Ovary (tissue), 10 donors: ENCODE measurements at places on chromosomes 4 and X.

- DNase-seq, result no peak
Observed at GRCh38 chrX:103197721-103198306, 17.1 kb upstream of the BEX4 start.

- no peak for DNase-seq
Observed at GRCh38 chr4:41202820-41203568, 11.3 kb downstream of the APBB2 start.

DNA sequence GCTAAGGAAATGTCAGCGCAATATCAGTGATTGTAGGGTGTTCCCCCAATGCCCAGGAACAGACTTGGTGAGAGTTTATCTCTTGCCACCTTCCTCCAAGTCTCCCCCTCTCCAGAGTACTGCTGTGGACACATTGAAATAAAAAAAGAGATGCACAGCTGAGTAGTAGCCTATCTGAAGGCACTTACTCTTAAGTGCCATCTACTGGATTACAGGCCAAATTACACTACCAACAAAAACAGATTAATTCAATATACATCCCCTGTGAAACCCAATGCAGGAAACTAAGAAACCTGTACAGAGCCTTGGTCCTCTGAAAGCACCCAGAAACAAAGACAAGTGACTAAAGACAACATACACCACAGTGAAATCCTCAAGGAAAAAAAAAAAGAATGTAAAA lies 460.3 kb downstream of the ZIC3 start:
- no peak for DNase-seq

DNA sequence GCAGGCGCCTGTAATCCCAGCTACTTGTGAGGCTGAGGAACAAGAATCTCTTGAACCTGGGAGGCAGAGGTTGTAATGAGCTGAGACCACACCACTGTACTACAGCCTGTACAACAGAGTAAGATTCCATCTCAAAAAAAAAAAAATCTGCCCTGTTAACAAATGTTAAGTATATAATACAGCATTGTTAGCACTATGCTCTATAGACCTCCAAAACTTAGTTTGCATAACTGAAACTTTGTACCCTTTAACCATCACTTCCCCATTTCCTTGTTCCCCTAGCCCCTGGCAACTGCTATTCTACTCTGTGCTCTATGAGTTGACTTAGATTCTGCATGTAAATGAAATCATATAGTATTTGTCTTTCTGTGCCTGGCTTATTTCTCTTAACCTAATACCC lies 76.7 kb downstream of the TAB3 start:
- DNase-seq, result no peak

- DNase-seq, result no peak
Observed at GRCh38 chr4:174210354-174210753, 73.1 kb downstream of the FBXO8 start.

DNA sequence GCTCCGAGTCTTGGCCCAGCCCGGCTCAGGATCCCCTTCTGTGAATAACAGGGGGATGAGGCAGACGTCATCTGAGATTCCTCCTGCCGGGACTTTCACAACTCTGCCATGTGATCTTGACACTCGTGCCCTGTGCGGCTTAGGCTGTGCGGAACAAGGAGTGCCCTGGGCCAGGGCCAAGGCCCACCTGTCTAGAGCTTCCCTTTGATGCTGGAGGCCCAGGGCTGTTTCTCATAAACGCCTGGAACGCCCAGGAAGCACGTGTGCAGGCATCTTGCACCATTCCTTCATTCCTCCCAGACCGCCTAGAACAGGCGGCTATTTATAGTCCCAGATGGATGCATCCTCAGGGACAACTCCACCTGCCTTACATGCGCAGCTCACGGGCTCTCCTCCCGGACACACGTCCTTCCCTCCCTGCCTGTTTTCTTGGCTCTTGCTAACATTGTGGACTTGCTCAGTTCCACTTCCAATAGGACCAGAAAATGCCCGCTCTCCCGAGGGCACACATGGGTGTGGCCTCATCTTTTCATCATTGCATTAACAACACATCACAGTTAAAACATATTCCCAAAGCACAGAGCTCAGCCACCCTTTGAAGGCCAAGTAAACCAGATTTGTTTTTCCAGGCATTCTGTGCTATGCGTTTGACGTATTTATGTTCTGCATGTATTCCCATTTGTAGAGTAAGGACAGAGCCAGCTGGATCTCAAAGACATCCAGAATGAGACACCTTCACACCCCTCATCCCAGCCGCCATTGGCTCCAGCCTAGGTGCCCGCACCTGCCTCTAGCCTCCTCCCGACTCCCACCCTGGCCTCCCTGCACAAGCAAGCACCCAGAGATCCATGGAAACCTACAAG lies 57.2 kb downstream of the ABLIM2 start:
- peak; percentile 88 for DNase-seq

DNA sequence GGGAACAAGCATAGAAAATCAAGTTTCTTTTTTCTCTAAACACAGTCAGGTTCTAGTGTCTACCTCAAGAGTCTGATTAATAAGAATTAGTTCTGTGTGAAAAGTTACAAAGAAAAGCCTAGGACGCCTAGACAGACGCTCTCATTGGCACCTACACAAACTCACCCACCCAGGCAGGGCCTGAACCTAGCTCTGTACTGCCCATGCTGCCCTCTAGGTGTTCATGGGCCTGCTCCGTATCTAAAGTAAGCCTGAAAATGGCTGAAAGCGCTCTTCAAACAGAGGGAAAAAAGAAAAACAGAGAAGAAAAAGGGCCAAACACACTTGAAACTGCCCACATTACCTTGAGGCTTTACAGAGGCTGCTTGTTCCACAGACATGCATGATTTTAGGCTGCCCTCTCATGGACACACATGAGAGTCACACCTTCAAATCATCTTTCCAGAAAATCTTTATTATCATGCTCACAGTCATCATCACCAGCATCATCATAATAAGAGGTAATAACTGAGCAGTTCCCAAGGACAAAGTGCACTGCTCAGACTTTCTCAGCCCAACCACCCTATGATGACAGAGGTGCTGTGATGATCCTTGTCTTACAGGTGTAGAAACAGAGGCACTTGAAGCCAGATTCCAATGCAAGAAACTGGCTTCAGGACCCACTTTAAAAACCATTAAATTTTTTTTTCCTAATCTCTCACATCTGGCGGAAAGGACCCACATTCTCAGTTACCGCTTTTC lies 49.6 kb downstream of the MAP7D2 start:
- DNase-seq, result no peak

GRCh38 chrX:31258166-31258565 lies 186.3 kb upstream of the FTHL17 start:
- DNase-seq, result no peak

- no peak for DNase-seq
Observed at GRCh38 chrX:24479924-24480323, 14.8 kb downstream of the PDK3 start.
